ENCODE measurements at places on chromosomes 5 and 9.

DNA sequence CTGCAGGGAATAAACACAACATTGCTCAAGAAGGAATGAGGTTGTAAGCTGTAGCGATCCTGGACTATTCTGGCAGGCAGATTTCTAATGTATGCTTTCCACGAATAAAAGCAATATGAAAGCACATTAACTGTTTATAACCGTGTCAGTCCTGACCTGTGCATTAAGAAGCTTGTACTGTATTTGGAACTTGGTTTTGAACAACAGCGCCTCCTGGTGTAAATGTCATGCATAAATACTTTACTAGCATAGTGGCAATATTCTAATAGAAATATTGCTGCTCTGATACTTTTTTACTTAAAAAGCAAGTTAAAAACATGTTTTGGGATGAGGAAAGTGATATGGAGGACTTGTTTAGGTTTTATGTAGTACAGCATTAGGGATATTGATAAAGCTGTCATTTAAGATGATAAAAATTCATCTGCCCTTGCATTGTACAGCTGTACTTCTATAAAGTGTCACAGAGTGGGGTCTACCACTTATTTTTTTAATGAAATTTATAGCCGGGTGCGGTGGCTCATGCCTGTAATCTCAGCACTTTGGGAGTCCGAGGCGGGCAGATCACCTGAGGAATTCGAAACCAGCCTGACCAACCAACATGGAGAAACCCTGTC lies 70.7 kb upstream of the GNE start:
- no peak for DNase-seq

GRCh38 chr5:102049517-102049916 lies 246.6 kb downstream of the SLCO4C1 start:
- DNase-seq = no peak

GRCh38 chr9:134548185-134548584 lies 93.4 kb upstream of the COL5A1 start:
- no peak for DNase-seq

DNA sequence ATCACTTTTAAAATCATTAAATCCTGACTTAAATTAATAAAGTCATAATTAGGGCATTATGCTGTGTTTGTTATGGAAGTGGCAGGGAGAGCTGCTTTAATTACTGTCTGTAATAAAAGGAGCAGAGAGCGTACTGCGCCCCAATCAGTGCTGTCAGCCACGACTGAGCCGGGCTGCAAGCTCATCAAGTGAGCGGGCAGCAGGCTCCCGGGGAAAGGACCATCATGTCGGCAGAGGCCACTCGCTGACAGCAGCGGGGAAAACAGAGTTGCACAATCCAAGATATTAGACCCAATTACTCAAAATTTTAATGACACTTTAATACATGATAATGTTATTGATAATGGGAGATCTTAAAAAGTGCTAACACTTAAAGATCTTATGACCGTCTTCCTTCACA lies 181.6 kb downstream of the AP3B1 start:
- DNase-seq = no peak

- DNase-seq = no peak
These were observed 11.5 kb downstream of the SLC6A19 start for GRCh38 chr5:1212881-1213280.

GRCh38 chr5:137486707-137487106 lies 12.4 kb downstream of the SPOCK1 start:
- no peak for DNase-seq
